ENCODE measurements at places on chromosomes 1 and 21. TPM values are rescaled to one million over a fixed set of nuclear protein-coding genes. Genes with fewer than 3 reads are reported as not detected.

S100A1 gene
- not detected for total RNA-seq

PDE4DIP gene
- 30.4 TPM for total RNA-seq

HES2 gene
- total RNA-seq = 0.18 TPM

ATAD3A gene
- 98.7 TPM for total RNA-seq

NT5C1A gene
- not detected for total RNA-seq

GUCA2B gene
- not detected for total RNA-seq

PUM1 gene
- 113 TPM for total RNA-seq

SELENBP1 gene
- total RNA-seq = not detected

DNA sequence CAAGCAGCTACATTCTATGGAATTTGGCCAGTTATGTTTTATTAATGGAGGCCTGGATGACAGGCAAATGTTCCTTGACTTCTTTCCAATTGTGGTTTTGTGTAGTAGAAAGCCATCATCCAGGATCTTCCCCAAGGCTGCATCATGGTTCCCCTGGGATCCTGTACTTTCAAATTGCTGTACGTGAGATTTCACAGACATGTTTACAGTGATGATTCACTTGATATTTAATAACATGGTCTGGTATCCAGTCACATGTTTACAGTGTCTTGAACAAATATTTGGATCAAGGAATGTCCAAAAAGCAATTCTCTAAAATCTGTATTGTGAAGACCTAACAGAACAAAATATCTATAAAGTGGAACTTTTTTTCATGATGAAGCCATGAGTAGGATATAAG lies 68.3 kb upstream of the ST6GALNAC3 start:
- DNase-seq = no peak

- DNase-seq = no peak
These were observed 20.2 kb downstream of the NUAK2 start for GRCh38 chr1:205301205-205301821.

DNA sequence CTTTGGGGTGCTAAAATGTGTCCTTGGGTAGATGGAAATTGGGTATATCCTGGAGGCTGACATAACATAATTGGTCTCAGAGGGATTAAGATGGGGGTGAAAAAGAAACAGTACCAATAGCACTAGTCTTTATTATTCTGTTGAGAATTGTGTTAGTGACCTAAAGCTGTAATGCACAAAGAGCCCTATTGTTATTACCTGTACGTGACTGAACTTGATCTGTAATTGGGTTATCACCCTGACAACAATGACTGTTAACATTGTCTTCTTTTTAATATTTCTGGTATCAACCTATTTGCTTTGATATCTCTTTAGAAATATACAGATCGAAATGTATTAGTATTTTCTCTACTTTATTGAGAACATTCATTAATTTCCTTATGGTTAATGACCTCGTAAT lies 147.6 kb downstream of the NEK7 start:
- no peak for DNase-seq

- DNase-seq = no peak
These were observed 430.5 kb downstream of the MRPL39 start for GRCh38 chr21:25176637-25177412.

- no peak for DNase-seq
These were observed 22.4 kb downstream of the CHI3L2 start for GRCh38 chr1:111249960-111250359.

- no peak for DNase-seq
These were observed 587.7 kb downstream of the MATN1 start for GRCh38 chr1:30135698-30136097.

GRCh38 chr1:84834419-84835064 lies 58.5 kb downstream of the LPAR3 start:
- no peak for DNase-seq

DNA sequence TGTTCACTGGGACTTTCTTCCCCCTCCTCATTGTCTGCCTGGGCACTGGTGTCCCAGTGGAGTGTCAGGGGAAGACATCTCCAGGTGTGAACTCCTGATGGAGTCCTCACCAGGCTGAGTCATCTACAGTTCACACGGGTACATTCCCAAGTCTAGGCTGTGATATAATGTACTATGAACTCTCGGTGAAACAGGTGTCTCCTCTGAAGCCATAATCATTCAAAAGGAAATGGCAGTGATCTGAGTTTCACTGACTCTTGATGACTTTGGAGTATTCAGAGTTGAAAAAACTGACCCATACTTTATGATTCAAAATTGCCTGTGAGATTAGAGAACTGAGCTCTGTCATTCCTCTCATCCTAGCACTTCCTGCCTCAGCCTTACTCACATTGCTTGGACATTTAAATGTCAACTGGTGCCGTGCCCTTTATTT lies 9.1 kb downstream of the LAMC2 start:
- DNase-seq = no peak

DNA sequence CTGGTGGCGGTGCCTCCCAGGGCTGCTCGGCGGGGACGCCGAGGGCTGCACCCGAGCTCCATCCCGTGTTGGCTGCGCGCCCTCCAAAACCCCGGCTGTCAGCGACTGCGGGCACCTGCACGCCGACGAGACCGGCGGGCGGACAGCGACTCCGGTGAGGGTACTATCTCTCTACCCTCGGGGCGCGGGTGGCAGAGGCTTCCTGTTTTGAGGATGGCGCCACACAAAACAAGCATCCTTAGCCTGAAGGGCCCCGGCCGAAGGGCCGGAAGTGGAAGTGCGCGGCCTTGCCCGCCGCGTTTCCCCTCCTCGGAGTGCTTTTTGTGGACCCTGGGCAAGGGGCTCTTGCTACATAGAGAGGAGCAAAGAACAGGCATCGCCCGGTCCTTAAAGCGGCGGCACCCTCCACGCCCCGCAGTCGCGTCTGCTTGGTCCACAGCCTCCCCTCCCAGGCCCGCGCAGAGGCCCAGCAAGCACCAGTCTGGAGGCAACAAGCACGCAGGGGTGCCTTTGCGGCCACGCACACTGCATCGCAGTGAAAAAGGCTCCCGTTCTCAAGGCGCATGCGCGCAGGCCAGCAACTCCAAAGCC lies 561 bp upstream of the COQ8A start:
- DNase-seq = no peak

- DNase-seq = no peak
These were observed 21.5 kb downstream of the PRKACB start for GRCh38 chr1:84165601-84166000.

GRCh38 chr1:27522432-27523336 lies 32.7 kb upstream of the WASF2 start:
- DNase-seq = peak; percentile 81

GRCh38 chr21:36236052-36236730 lies 79.6 kb downstream of the DOP1B start:
- DNase-seq = no peak

- DNase-seq = no peak
These were observed 47.0 kb upstream of the PALMD start for GRCh38 chr1:99598738-99599411.

GRCh38 chr1:91952187-91952586 lies 3.0 kb downstream of the BRDT start:
- no peak for DNase-seq

- DNase-seq = no peak
These were observed 9.8 kb downstream of the EDN2 start for GRCh38 chr1:41474490-41475271.

- no peak for DNase-seq
These were observed 156.5 kb upstream of the ZNF648 start for GRCh38 chr1:182217967-182218366.

- no peak for DNase-seq
These were observed 315.0 kb upstream of the NRIP1 start for GRCh38 chr21:15379776-15380175.

Measured in CD8-positive, alpha-beta memory T cell (primary cell).